Glomerular endothelial cell (primary cell): ENCODE measurements at places on chromosomes 6 and 20.
A peak's percentile ranks its signal among the peaks of the same experiment; 100 is the strongest.

DNA sequence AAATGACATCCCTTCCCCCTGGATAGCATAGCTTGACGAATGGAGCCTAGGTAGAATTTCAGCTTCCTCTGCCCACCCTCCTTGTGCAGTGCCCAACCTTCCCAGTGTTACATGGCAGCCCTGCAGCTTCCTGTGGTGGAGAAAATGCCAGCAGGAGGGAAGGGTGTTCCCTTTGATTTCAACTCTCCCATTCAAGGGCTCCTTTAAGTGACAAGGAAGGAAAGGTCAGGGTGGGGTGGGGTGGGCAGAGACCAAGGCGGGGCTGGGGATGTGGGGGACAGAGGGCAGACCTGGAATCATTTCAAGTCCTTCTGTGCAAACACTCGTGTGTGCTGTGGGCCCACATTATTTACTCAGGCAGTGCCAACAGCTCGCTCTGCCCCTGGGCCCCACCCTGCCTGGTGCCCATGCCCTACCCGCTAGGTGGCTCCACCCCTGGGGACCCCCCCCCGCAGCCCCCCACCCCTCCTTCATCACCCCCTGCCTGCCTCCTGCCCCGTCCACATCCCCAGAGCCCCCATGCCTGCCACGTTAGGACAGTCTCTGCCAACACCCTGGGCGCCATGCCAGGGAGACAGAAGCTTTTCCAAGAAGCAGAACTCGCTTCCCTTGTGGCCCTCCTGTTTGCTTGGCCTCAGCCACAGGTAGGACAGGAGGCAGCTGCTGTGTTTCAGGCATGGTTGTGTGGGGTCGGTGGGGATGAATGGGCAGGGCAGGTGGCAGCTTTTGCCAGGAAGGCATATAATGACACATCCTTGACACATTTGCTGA, 9.4 kb downstream of the SPDEF start:
- DNase-seq = no peak

GRCh38 chr6:105601541-105602236, 198.8 kb upstream of the PREP start:
- DNase-seq = no peak

GRCh38 chr6:36967301-36967700, 12.8 kb downstream of the PI16 start:
- no peak for DNase-seq

GRCh38 chr6:9095729-9096128, 660.4 kb upstream of the SLC35B3 start:
- no peak for DNase-seq

GRCh38 chr20:297925-298775, 780 bp downstream of the ZCCHC3 start:
- no peak for DNase-seq

GRCh38 chr6:162907876-162908481, 180.2 kb downstream of the PACRG start:
- peak; percentile 25 for DNase-seq

DNA sequence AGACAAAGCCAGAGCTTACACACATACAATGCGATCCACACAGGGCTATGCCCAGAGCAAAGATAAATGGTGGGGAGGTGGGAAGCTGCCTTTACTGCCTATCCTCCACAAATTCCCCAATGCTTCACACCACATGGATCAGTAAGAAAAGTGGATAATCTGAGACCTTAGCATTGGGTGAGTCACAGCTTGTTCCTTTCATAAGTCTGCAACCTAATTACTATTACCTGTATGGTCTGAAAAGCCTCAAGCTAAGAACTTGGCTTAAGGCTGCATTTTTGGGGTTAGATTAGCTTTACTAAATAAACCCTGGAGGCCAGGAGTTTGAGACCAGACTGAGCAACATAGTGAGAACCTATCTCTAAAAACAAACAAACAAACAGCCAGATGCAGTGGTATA, 66.0 kb upstream of the BTBD3 start:
- no peak for DNase-seq

GRCh38 chr20:3068986-3069900, 2.2 kb upstream of the OXT start:
- DNase-seq = no peak

- DNase-seq = no peak
Observed at GRCh38 chr6:34731393-34732060, 25.8 kb upstream of the SNRPC start.
